NCI-H1436 treated with DMSO at 0.1 percent for 48 hours (cell line): ENCODE measurements at places on chromosomes 5 and 9.

DNA sequence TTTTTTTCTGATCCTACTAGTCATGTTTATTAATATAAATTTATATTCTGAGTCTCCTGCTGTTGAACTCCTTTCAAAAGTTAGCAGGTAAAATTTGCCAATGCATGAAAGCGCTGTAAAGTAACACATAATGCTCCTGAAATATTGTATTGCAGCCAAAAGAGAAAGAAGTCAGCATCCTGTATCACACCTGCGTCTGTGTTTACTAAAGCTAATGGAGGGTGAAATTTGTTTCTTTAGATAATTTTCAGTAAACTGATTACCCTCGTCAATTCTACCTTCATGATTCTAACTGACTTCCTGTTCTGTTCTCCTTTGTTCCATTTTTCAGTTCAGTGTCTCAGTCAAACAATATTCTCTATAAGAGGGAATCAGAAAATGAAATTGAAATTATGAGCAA, 415.4 kb downstream of the CDH9 start:
- peak; percentile 97 for DNase-seq

DNA sequence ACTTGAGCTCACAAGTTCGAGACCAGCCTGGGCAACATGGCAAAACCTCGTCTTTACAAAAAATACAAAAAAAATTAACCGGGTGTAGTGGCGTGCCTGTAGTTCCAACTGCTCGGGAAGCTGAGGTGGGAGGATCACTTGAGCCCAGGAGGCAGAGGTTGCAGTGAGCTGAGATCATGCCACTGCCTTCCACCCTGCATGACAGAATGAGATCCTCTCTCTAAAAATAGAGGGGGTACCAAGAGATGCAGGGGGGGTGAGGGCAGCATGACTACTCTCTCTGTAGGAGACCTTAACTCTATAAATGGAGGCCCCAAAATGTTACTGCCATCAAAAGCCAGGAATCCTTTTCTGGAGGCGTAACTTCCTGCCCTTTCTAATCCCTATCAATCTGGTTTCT, 243.9 kb downstream of the DOCK8 start:
- DNase-seq, result no peak

GRCh38 chr5:94618029-94618492, 343 bp downstream of the KIAA0825 start:
- no peak for DNase-seq

- no peak for DNase-seq
Observed at GRCh38 chr5:132070460-132071337, 2.9 kb upstream of the CSF2 start.

- DNase-seq, result no peak
Observed at GRCh38 chr5:172506921-172507320, 52.6 kb upstream of the SH3PXD2B start.

DNA sequence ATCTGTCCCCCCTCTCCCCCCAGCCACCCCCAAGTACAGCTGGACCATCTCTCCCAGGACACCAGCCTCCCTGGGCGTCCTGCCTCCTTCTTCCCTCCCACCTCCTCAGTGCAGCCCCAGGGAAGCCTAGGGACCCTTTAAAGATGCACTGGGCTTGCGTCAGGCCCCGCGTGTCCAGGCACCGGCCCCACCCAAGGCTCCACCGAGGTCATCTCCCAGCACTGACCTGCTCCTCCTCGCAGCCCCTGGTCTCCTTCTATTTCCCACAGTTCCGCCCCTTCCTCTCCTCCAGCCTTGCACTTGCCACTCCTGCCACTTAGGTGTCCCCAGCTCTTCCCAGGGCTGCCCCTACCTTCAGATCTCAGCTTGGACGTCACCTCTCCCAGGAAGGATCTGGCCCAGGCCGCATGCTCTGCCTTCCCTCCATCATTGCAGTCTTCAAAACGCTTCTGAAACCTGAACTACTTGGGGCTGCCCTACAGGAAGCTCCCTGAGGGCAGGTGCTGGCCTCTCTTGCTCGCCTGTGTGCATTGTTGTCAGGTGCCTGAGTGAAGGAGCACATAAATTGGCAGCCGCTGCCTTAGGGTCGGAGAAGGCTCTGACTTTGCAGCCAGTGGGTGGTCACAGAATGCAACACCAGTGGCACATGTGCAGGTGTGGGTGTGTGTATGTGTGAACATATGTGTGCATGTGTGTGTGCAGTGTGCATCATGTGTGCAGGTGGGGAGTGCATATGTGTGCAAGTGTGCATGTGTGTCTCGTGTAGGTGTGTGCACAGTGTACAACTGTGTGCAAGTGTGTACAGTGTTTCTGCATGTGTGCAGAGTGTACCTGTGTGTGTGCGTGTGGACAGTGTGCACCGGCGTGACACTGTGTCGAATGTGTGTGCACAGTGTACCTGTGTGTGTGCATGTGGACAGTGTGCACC, 152.9 kb downstream of the C9orf50 start:
- DNase-seq, result no peak

GRCh38 chr5:87141544-87141943, 126.1 kb upstream of the RASA1 start:
- DNase-seq, result no peak

- no peak for DNase-seq
Observed at GRCh38 chr5:6752782-6753181, 39.5 kb downstream of the TENT4A start.

- no peak for DNase-seq
Observed at GRCh38 chr5:167208911-167209310, 1082.5 kb upstream of the WWC1 start.

DNA sequence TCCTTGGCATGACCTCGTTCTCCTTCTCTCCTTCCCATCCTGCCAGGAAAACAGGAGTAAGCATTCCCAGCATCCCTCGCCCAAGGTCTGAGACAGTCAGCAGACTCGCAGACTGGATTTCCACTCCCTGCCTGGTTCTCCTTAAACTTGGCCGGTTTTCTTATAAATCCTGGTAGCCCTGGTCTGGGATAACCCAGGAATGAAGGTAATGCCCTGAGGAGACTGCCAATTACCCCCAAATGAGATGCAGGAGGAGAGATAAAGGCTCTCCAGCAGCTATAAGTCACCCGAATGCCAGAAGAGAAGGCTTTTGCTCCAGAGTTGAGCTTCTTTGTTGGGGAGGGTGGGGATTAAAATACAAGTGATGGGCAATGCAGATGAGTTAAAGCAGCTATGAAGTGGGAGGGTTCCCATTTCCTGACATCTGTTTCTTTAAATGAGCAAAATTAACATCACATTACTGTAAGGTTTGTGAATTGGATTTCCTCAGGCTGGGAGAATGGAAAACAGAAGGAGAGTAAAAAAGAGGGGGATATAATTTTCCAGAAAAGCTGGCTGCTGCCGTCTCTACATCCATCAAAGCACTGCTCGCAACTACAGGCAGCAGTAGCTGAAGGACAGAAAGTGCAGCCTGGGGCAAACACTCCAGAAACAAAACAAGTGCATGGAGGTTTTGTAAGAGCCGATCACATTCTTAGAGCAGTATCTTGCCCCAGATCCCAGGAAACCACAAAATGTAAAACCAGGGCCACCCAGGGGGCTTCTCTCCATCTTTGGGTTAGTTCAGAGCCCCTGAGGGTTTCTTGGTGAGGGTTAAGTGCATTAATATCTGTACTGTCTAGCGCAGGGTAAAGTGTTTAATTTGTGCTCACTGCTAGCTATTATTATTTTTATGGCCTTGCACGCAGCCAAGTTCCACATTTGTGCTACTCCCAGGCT, 177.6 kb upstream of the PANK3 start:
- no peak for DNase-seq

DNA sequence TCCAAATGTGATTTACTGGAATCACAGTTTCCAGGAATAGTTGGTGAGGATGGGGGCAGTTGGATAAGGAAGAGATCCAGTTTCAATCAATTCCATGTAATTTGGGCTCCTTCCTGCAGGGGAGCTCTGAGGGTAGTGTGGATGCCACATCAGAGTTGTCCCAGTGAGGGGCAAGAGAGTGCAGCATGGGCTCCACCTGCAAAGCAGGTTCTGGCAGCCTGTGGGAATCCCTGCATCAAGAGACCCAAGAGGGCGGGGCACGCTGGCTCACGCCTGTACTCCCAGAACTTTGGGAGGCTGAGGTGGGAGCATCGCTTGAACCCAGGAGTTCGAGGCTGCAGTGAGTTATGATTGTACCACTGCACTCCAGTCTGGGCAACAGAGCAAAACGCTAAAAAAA, 188.5 kb downstream of the CACNA1B start:
- DNase-seq, result no peak

GRCh38 chr5:107812570-107813141, 141.9 kb upstream of the EFNA5 start:
- no peak for DNase-seq

DNA sequence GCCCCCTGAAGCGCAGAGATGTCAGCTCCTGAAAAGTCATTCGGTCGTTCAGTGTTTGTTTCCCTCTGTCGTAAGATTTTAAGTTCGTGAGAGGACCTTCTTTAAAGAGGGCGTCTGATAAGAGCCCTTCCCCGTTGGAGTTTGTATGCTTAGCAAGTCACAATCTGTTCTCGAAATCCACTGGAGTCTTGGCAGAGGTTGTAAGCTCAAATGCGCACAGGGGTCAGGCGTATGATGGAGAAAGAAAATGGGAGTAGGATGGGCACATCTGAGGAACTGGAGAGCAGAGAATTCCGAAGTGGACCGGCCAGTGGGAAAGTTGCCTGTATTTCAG, 710 bp downstream of the HSD17B4 start:
- no peak for DNase-seq

- no peak for DNase-seq
Observed at GRCh38 chr5:176542596-176543427, 5.6 kb upstream of the RNF44 start.

DNA sequence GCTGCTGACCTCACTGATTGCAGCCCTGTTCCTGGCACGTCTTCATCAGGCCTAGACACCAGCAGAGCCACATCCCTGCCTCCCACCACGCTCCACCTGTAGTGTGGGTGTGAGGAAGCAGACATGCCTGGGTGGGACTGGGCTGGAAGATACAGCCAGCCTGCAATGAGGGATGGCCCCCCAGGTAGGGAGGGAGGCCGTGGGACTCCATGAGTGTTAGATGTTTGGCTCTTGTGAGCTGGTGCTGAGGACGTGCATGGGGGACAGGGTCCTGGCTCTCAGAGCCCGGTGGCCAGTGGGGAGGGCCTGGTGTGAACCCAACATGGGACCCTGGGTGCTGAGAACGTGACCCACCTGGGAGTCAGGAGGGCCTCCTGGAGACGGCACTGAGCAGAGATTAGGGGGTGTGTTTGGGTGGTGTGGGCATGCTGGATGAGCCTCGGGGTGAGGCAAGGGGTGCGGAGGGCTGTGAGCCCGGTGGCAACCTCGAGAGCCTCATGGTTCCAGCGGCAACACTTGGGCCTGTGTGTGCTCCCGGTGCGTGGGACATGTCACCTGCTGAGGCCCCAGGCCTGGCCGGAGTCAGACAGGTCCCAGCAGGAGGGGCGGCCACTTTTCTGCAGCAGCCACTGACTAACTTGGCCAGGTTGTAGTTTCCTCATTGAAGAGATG, 87.6 kb downstream of the PHF2 start:
- no peak for DNase-seq

DNA sequence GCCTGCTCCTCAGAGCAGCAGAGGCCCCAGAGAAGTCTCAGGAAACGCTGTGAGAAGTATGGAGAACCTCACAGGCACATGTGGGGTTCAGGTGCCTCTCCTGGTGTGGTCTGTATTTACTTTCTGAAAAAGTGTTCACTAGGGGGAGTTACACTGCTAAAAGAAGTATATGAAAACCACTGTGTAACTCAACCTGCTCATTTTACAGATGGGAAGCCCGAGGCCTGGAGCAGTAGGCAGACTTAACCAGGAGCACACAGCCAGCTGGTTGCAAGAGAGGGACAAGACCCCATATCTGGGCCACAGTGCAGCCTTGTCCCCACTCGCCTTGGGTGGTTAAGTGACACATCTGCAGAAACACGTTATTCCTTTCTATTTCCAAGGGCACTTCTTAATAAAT, 112.8 kb upstream of the SAP30L start:
- no peak for DNase-seq

- no peak for DNase-seq
Observed at GRCh38 chr5:138755084-138755748, 2.0 kb downstream of the CTNNA1 start.

- DNase-seq, result peak; percentile 17
Observed at GRCh38 chr9:137227054-137227852, at the start of gene RNF224. Gene RNF224, plus strand, starts transcription at chr9:137227502. Its CDS starts 834 bp downstream, at chr9:137228336.

DNA sequence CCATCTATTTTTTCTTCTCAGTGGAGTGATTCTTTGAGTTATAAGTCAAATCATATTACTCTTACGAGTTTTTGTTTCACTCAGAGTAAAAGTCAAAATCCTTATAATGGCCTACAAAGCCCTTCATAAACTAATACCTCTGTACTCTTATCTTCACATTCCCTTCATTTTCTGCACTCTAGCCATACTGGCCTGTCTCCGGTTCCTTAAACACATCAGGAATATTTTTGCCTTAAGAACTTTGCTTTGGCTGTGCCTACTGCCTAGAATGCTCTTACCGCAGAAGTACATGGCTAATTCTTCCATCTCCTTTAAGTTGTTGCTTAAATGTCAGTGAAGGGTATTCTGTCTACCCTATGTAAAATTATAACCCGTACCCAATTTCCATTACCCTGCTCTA, 132.9 kb upstream of the GRHPR start:
- no peak for DNase-seq

DNA sequence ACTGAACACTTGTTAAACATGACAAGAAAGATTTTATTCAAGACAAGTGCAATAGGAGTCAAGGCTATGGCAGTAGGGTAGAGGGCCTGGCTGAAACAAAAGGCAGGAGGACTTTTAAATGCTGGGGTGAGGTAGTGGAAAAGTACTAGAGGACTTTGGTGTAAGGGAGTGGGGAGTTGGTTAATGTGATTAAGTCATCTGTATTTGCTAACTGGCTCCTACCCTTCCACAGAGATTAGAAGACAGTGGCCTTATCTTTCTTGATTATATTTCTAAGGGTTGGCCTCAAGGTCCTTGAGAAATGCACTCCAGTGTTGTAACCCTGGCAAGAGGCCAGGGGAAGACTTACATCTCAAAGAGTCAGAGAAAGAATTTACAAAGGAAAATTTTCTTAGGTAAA, 160.2 kb upstream of the FTMT start:
- no peak for DNase-seq

DNA sequence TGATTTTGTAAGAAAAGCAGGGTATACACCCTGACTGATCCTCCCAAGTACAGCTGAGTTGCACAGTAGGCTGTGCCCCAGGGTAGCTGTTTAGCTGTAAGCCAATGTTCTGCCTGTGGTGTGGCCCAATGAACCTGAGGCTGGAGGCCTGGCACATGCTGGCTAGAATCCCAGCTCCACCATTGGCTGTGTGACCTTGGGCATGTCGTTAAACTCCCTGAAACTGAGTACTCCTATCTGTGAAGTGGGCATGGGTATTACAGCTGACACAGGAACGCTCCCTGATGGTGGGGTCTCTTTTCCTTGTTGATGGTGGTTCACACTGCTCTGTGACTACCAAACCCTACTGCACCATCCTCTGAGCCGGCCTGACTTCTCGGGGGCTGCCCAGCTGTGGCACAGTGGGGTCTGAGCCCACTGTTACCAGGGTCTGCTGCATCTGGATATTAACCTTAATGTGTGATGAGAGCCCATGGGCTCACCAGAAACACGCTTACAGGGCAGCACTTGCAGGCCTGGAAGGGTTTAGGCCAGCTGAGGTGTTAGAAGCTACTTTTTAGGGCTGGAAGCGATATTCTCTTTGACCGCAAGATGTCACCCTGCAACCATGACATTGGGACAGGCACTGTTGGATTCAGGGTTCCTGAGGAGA, 7.0 kb upstream of the GADD45G start:
- no peak for DNase-seq
